Kidney epithelial cell (primary cell): ENCODE measurements at places on chromosomes 2 and 18.

- no peak for DNase-seq
These were observed 48.0 kb downstream of the ARHGAP15 start for GRCh38 chr2:143177096-143177786.

GRCh38 chr2:75074708-75075107 is 116.3 kb downstream of the POLE4 start:
- DNase-seq, result no peak

GRCh38 chr2:146587291-146587713 is 1257.5 kb upstream of the ACVR2A start:
- DNase-seq, result no peak

DNA sequence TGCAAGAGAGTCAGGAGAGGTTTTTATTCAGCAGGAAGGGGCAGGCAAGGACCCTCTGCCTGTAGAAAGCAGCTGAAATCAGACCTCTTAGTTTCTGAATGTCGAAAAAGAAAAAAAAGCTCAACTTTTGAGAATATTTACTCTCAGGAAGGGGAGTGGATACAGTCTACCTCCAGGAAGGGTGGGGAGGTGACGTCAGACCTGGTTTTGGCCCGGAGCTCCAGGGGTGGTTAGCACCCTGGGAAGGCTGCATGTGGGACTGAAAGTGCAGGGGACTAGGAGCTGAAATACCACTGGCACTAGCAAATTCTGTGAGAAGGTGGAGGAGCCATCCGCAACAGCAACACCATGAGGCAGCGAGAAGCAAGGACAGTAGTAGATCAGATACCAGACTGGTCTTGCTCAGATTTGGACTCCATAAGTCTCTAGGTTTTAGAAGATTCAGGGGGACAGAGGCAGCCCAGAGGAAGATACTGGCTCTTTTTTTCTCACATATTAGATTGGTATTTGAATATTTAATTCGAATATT is 19.8 kb downstream of the MC2R start:
- DNase-seq, result no peak

GRCh38 chr18:63775166-63775730 is at the start of gene SERPINB7:
TSS of gene SERPINB7 (plus strand) at chr18:63775418. CDS start at chr18:63782373, 6,955 bp downstream.
- DNase-seq, result peak; percentile 83

- DNase-seq, result peak; percentile 73
These were observed 29.4 kb downstream of the AOX1 start for GRCh38 chr2:200615247-200615646.

DNA sequence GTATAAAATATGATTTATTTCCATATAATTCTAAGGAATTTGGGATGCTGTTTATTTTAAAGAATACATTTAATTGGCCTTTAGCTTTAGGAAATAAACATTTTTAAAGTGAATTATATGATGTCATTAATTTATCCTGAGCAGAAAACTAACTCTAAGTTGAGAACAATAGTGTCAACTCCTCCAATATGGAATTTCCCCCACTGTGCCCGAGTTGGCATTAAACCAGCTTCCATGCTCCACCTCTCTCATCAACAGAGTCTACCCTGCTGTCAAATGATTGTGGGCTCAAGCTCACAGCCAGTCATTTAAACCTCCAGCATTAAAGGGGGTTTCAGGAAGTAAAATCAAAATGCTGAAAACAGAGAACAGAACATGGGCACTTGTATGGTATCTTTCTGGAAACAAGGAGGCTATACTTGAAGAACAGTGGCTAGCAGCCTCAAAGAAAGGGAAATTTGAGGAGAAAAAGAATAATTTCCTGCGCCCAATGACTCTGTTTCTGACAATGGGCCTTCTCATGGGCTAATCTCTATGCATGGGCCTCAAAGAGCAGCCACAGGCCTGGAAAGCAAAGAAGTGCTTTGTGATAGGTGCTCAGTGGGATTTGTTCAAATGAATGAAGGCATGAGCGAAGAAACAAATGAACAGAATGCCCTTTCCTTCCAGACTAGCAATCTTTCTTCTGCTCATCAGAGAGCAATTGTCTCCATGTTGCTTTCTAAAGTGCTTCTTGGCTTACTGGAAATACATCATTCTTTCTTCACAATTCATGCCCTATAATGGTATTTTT is 252.8 kb downstream of the MTX2 start:
- no peak for DNase-seq

- no peak for DNase-seq
These were observed 28.1 kb downstream of the ARHGAP25 start for GRCh38 chr2:68762665-68763064.

DNA sequence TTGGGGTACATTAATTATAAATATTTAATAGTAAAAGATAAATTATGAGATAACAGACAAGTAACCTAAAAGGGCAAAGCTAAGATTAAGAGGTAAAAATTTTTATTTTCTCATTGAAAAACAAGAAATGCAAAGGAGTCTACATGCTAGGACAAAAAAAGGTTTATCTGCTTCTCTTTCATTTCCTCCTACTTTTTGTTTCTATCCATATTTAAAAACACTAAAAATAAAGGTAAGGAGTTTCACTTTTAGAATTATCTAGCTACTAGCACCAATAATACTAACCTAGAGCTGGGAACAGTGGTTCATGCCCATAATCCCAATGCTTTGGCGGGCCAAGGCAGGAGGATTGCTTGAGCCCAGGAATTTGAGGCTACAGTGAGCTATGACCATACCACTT is 1551.7 kb upstream of the SLC39A10 start:
- no peak for DNase-seq

GRCh38 chr2:160156665-160157064 is 43.4 kb downstream of the ITGB6 start:
- peak; percentile 42 for DNase-seq

- no peak for DNase-seq
These were observed 710 bp downstream of the DUSP19 start for GRCh38 chr2:183079139-183079775.

DNA sequence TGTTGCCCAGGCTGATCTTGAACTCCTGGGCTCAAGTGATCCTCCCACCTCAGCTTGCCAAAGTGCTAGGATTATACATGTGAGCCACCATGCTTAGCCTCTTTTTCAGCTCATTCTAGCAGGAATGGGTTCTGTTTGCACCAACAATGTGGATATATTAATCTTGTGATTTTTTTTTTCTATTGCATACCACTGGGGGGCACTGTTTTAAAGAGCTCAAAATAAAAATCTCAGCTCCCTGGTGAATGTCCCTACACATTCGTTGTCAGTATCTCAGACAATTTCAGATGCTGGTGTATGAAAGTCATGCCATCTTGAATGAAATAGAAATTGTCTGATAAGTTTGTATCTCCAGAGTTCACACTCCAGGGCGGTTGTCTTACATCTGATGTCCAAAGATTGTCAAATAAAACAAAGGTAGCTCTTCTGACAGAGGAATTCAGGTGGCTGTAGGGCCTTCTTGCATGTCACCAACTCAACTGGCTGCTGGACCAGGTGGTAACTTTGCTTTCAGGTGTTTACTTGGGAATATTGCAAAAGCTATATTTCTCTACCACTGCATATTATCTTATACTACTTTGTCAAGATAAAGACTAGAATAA is 3.1 kb upstream of the MATN3 start:
- no peak for DNase-seq

- no peak for DNase-seq
These were observed 209.8 kb upstream of the GYPC start for GRCh38 chr2:126446106-126446695.

GRCh38 chr2:23734416-23734815 is 192.5 kb downstream of the ATAD2B start:
- DNase-seq, result no peak

DNA sequence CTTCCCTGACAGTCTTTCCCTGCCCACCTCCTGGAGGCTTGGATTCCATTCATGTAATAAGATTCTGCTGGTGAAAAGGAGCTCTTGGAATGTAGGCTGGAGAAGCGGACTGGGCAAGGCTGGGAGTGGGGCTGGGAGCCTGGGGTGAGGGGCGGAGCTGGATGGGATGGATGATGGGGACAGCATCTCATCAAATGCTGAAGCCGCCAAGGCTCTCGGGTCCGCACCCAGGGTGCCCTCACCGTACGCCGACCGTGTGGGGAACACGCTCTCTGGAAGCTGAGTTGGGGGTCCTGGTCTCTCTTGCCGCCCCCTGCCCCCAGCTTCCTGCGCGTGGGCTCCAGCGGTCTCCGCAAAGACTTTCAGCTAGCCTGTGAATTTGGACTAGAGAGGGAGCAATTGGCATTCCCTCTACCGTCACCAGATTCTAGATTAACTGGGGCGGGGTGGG is 9.1 kb downstream of the RAX start:
- no peak for DNase-seq

DNA sequence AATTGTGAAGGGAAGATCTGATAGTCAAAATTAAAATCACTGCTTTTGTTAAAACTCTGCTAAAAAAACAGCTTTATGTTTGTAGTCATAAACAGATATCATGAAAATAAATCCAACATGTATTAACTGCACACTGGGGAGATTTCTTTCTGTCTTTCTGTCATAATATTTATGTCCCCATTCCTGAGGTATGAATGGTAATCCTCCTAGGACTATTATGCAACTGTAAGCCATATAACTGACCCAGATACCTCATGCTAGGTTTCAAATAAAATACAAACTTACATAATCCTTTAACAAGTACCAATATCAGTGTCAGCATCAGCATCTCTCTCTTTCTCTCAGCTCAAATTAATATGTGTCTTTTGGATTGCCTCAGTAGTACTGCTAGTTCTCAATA is 18.2 kb downstream of the IFIH1 start:
- no peak for DNase-seq

DNA sequence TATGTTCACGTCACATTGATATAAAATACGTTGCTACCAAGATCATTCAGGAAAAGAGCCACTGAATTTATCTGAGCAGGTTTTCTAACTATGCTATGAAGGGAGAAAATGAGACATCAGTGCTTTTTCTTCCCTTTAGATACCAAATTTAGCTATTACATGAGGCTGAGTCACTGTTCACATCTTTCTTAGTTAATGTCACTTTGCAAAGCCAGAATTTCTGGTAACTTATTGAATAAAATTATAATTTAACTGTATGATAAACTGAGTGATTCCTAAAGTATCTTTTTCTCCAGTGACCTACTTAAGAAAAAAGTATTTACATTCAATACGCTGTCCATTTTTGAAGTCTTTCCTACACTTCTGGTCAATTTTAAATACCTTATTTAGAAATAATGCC is 22.7 kb downstream of the C1D start:
- DNase-seq, result no peak

DNA sequence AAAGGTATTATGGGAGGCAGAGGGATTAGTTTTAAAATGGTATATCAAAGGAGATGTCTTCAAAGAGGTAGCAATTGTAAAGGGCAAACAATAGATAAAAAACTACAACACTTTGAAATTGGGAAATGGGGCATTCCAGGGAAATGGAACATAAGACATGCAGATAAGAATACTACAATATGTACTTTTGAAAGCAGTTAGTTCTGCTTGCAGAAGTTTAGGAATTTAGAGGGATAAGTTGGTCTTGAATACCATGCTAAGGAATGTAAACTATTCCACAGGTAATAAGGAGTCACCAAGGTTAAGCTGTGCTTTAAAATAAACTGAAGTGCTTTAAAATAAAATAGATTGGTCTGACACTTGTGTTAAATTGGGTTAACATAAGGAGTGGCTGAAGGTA is 571.7 kb upstream of the ACVR2A start:
- peak; percentile 35 for DNase-seq

GRCh38 chr18:55252901-55253300 is 293.6 kb upstream of the CCDC68 start:
- DNase-seq, result no peak

GRCh38 chr2:179995741-179996515 is 11.2 kb downstream of the CWC22 start:
- DNase-seq, result no peak

DNA sequence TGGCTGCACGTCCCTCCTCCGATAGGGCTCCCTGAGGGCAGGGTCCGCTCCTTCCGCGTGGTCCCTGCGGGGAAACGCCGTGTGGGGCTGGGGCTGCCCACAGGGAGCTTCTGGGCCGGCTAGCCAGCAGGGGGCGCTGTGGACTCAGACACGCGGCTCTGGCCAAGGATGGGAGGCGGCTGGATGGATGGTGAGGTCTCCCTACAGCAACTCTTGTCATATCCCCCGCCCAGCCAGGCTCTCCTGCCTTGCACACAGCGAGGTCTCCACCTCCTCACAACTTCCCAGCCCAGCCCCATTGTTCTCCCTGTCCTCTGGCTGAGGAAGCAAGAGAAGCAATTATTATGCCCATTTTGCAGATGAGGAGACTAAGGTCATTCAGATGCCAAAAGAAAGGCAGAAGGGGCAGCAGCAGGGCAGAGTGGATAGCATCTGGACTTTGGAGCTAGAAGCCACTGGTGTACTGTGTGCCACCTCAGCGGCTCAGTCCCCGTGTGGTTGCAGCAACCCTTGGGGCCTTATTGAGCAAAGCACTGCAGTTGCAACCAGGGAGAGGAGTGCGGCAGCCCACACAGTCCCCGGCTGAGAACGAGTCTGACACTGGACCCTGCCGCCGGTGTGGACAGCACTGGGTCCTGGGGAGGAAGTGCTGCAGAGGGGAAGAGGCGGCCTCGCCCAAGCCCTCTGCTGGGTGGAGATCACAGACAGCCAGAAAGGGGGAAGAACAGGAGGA is 99.0 kb downstream of the ZFP36L2 start:
- DNase-seq, result no peak

GRCh38 chr2:24576146-24576545 is 85.1 kb downstream of the NCOA1 start:
- no peak for DNase-seq

DNA sequence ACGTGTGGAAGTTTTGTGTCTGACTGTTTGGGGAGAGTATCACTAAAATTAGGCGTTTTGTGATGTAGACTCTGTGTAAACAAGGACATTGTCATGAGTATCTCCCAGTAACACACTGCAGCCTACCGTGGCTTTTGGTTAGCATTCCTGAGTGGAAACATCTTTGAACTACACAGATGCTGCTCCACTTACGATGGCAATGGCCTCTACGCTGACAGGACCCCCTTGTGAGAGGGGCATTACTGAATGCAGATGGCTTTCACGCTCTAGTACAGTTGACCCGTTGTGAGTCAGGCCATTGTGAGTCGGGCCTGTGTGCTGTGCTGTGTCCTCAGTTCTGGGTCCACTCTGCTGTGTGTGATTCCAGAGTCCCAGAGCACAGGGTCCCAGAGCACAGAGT is 34.4 kb upstream of the ADNP2 start:
- no peak for DNase-seq

DNA sequence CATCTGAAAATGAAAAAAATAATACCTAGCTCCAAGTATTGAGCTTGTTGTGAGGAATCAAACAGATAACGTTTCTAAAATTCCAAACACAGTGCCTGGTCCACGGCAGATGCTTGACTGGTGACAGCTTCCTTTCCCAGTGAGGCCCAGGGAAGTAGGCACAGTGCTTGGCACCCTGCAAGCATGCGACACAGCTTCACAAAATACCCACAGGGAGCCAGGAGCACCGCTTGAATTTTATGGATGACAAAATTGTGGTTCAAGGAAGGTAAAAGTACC is 205.1 kb upstream of the TNP1 start:
- DNase-seq, result no peak

DNA sequence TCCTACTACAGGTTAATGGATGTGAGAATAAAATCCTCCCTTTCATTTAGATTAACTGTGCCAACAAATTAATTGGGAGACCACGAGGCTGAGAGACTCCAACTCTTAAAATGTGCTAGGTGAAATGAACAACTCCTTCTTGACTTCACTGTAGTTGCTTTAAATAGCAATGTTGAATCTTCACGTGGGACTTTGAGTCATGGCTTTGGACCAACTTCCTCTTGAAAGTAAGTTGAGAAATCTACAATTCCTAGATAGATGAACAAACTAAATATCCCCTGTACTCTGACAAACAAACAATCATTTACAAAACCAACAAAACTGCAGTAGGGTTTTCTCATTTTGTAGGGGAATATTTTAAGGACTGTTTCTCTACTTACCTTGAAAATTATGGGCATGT is 291.9 kb upstream of the SPRED2 start:
- no peak for DNase-seq

- no peak for DNase-seq
These were observed 12.9 kb downstream of the KHK start for GRCh38 chr2:27099334-27099955.
